ENCODE measurements at places on chromosomes 6 and 20.

DNA sequence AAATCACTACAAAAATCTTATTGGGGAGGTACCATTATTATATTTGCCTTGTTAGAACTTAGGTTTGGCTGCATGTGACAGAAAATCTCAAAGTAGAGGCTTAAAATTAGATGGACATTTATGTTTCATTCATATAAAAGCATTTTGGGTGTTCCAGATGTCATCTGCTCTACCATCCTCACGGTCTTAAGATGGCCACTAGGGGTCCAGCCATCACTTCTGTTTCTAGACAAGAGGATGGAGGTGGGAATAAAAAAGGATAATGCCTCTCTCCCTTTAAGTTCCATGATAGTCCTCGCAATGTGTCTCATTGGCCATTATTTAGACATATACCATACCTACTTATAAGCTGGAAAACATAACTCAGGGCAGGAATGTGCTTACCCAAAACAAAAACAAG is 929.5 kb downstream of the KIF16B start:
- DNase-seq = no peak

- DNase-seq = no peak
These were observed 104.0 kb downstream of the RTN4IP1 start for GRCh38 chr6:106525107-106525881.

GRCh38 chr20:50980071-50980681 is 21.6 kb downstream of the MOCS3 start:
- DNase-seq = peak; percentile 98

DNA sequence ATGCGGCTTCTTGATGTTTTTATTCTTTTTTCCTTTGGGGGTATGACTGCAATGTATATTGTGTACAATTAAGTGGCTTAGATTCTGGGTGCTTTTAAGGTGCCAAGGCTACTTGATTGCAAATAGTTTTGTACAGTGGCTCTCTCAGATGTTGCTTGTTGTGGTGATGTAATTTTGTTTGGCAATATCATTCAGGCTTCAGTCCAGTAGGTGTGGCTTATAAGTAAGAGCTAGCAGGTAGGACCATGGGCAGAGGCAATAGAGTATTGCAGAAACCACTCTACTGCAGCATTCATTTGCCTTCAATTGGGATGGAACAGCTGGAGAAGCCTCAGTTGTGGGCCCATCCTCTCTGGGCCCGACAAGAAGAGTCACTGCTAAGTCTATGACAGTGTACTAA is 407.9 kb upstream of the MAN1A1 start:
- no peak for DNase-seq

DNA sequence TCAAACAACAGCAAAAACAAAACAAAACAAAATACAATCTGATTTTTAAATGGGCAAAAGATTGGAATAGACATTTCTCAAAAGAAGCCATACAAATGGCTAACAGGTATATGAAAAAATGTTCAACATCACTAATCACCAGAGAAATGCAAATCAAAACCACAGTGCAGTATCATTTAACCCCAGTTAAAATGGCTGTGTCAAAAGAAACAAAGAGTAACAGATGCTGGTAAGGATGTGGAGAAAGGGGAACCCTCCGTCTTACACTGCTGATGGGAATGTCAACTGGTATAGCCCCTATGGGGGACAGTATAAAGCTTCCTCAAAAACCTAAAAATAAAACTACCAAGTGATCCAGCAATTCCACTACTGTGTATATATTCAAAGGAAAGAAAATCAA is 10.9 kb upstream of the NELFCD start:
- no peak for DNase-seq

DNA sequence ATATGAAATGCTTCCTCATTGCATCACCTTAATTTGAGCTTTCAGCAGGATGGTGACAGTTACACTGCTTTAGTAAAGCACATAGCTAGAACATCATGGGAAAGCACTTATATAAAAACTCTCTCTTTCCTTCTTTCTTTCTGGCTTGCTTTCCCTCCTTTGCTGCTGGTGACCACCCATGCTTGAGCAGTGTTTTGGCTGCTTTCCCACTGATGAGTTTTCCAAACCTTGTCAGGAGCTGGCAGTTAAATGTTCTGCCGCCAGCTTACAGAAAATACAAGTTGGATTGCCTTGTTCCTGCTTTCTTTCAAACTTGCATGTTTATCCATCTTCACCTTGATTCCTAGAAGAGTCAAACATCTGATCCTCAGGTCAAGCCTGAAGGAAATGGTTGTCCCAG is 323.9 kb downstream of the FOXA2 start:
- no peak for DNase-seq

DNA sequence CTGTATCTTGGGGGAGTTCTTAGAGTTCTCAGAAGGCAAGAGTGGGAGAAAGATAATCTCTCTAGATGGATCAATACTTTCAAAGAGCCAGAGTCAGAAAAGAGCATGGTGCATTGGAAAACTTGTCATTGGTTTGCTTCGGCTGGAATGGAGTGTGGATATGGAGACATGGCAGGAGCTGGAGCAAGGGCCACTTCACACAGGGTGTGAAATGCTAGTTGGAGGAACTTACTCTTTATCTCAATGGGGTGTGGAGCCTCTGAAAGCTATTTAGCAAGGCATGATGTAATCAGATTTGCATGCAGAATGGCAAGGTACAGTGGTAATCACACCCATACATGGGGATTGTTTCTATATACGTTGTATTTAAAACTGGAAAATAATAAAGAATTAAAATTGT is 31.5 kb upstream of the PAQR8 start:
- DNase-seq = no peak

DNA sequence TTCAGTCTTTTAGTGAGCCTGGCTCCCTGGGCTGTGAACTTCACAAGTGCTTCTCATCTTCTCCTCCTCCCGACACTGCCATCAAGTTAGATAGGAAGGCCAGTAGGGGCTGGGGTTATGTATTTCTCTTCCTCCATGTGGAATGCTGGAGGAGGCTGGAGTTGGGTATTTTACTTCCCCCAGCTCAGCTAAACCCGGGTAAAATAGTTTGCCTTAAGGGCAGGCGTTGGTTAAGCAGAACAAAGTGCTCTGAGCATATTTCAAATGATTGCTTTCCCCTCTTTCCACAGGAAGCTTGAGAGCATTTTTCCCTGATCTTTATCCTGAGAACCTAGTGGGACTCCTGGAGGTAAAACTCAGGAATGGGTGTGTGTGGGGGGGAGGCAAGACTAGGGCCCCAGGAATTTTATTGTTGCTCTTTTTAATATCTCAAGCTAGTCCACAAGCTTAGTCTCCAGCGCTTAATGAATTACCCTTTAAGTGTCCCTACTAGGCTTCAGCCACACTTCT is 16.9 kb upstream of the SUPT3H start:
- DNase-seq = no peak

GRCh38 chr6:113734982-113735381 is 122.2 kb upstream of the MARCKS start:
- no peak for DNase-seq

DNA sequence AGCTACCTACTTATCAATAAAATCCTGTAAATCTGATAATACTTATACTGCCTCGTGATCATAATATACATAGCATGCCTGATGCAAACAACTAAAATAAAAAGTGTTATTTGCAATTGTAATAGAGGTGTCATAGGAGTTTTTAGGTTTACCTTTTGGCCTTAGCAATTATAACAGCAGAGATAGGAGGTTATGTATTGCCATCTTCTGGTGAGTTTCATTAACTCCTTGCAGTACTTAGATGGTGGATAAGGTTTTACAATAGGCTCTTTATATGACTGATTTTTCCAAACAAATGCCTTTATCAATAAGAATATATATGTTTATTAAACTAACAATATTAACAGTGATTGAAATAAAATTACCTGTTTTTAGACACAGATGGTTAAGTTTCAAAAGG is 27.8 kb upstream of the MYCT1 start:
- DNase-seq = no peak

- peak; percentile 4 for DNase-seq
These were observed 164.9 kb downstream of the UTRN start for GRCh38 chr6:144449911-144450597.

GRCh38 chr6:1916334-1917070 is 306.8 kb downstream of the FOXC1 start:
- peak; percentile 54 for DNase-seq

- DNase-seq = no peak
These were observed 256.5 kb downstream of the HACE1 start for GRCh38 chr6:104603108-104603745.

- no peak for DNase-seq
These were observed 65.0 kb upstream of the PCSK2 start for GRCh38 chr20:17161673-17162481.

GRCh38 chr20:57470212-57470522 is 54.8 kb downstream of the CTCFL start:
- no peak for DNase-seq

GRCh38 chr6:39706819-39707335 is 18.3 kb downstream of the KIF6 start:
- no peak for DNase-seq

GRCh38 chr20:17825960-17826843 is 126.4 kb downstream of the BANF2 start:
- no peak for DNase-seq

- DNase-seq = no peak
These were observed 628.2 kb downstream of the COL12A1 start for GRCh38 chr6:74577619-74578018.

DNA sequence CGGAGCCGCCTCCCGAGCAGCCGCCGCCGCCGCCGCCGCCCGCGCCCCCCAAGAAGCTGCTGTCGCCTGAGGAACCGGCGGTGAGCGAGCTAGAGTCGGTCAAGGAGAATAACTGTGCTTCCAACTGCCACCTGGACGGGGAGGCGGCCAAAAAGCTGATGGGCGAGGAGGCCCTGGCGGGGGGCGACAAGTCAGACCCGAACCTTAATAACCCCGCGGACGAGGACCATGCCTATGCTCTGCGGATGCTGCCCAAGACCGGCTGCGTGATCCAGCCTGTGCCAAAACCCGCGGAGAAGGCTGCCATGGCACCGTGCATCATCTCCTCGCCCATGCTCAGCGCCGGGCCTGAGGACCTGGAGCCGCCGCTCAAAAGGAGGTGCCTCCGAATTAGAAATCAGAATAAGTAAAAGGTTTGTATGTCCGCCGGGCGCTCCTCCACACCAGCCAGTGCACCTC is 145.2 kb downstream of the SOBP start:
- no peak for DNase-seq

GRCh38 chr6:170222498-170223471 is 68.1 kb downstream of the DLL1 start:
- DNase-seq = no peak

- DNase-seq = peak; percentile 75
These were observed 151.3 kb upstream of the BEND6 start for GRCh38 chr6:56803594-56803993.

DNA sequence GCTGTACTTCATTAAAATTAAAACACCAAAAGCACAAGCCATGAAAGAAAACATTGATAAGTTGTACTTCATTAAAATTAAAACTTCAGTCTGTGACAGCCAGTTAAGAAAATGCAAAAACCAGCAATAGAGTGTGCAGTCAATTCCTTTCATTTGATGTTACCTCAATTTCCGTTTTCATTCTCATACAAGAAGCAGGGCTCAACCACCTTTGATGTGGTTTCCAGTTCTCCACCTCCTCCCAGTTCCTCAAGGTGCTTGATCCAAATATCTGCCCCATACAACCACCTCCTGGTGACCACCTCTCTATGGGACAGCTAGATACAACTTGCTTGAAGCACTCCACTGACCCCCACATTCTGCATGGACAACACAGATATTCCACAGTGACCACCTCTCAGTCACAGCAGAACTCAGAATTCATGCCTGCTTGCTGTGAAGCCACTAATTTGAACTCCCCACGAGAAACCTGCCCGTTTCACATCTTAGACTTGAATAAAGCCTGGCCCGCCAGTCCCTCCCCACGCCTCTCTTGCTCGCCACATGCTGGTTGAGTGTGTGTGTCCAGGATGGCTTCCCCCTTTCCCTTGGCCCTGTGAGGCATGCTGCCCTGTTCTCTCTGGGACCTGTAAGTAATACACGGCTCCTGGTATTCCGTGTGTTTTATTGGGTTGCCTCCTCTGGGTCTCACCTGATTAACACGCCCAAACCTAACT is 66.1 kb downstream of the FAM50B start:
- no peak for DNase-seq

DNA sequence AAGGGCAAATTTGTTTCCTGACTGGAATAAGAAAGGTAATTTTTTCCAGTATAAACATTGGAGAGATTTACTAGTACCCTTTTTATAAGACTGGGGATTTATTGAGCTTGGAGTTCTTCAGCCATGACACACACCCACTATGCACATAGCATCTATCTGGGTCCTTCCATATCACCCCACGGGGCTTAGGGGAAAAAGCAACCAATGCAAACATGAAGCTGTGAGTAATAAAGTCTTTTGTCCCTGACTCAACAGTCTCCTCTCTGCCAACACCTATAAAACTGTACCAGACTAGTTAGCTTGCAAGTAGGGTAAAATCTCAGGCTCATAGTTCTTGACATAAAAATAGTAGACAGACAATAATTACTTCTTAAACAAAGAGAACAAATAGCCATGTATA is 23.4 kb downstream of the COL21A1 start:
- DNase-seq = peak; percentile 98

All from skeletal muscle cell (primary cell).